ENCODE measurements at places on chromosomes 5 and 9.

DNA sequence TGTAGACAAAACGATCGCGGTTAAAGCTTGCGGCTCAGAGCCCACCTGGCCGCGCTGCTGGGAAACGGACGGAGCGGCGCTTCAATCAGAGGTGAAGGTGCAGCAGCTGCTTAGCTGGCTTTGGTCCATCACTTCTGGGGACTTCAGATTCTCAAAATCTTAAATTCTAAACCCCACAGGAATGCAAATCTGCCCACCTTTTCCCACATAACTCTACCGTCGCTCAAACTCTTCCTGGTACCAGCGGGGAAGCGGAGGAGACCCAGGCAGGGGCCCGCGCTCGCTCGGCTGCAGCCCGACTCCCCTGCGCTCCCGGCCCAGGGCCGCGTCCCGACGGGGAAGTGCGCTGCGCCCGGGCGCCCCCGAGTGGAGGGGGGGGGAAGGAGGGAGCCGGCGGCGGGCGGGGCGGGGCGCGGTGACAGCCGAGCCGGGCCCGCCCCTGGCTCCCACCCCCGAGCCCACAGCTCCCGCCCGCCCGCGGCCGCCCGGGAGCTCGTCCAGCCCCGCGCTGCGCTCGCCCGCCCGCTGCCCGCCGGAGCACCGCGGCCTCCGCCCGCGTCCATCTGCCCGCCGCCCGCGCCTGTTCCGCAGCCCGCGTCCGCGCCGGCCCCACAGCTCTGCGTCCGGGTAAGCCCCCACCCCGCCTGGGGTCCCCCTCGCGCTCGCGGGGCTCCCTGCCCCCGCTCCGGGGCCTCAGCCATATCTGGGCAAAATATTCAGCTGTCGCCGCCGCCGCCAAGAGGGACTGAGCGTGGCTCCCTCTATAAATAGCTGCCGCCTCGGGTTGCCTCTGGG, at the start of gene TMOD1:
TMOD1 (plus strand) TSS at position 490 of the 795 bp plus-strand sequence. CDS start 22,523 bp downstream, outside the sequence.
- peak; percentile 10 for DNase-seq

DNA sequence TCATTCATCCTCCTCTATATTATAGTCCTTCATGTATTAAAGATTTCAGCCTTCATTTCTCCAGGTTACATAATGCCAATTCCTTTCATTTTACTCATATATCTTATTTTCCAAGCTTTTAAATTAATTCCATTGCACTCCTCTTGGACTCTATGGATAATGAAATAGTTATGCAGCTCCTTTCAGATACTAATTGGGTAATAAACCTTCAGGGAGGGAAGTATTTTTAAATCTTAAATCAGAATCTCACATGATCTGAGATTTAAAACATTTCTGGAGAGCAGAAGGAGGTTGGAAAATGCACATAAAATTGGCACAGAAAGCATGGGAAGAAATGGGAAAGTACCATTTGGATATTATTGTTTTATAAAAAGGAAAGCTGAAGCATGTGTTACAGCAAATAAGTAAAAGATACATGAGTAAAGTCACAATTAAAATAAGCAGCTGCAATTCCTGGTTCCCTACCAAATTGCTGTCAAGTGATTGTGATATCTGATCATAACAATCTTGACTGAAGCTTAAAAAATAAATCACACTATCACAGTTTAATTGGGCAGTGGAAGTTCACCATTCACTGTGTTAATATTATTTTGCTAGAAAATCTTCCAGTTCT, 257.9 kb upstream of the NREP start:
- DNase-seq: no peak

DNA sequence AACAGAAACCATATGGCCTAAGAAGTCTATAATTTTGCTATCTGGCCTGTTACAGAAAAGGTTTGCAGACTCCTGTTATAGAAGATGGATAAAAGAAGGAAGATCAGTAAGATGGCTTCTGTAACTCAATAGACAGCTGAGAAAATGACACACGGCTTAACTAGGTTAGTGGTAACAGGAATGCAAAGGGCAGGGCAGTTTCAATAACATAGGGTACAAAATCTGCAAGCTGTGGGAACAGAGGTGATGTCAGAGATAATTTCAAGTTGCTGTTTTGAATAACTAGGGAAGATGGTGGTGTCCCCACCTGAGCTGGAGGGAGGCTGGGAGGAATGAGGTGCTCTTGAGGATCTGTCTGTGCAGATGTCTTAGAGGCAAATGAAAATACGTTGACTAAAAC, 106.5 kb downstream of the GLIS3 start:
- DNase-seq: no peak

DNA sequence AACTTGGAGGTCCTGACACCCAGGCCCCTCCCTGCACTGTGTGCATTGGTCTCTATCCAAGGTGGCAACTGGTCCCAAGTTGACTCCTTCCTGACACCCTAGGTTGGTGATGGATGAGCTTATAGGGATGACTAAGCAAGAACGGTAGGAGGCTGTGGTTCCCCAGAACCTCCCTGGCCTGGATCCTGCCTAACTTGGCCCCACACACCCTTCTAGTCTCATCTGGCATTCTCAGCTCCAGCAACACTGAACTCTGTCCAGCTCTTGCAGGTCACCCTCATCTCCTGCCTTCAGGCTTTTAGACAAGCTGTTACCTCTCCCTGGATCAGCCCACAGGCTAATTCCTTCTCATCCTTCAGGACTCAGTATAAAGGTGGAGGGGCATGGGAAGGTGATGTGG, 16.5 kb downstream of the AQP3 start:
- no peak for DNase-seq

GRCh38 chr9:84796404-84796803, 126.9 kb downstream of the NTRK2 start:
- no peak for DNase-seq

- DNase-seq: no peak
Measured at GRCh38 chr5:10499776-10500175, 58.1 kb downstream of the ROPN1L start.

DNA sequence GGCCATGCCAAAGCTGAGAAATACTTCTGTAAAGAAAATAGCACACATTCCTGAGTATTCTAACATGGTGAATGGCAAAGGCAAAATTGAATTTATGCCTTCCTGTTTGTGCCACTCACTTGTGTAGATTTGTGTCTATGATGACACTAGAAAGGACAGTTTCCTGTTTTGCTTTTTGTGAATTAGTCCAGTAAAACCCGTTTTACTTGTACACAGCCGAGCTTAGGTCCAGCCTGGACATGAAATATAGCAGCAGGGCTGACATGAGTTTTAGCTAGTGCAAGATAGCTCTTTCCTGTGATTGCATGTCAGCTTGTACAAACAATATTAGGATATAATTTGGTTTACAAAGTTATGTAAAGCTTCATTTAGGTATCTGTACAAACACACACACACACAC, 1891.7 kb upstream of the WWC1 start:
- no peak for DNase-seq

DNA sequence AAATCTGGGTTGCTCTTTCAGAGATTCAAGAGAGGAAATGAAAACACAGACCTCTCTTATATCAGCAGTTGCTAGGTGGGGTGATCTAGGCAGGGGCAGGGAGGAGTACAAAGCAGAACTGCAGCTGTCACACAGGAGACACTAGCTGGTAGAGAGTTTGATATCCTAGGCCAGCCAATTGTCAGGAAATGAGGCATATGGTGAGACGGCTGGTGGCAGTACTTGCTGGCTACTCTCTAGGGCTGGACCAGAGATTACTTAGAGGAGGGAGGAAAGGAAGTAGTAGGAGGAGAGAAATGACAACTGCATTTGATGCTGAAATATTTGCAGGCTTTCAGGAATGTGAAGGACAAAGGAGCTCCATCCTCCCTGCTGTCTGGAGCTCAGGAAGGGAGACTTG, 113.8 kb downstream of the TRIM32 start:
- DNase-seq: no peak

GRCh38 chr9:123338710-123339665, 17.0 kb upstream of the CRB2 start:
- DNase-seq: peak; percentile 49

DNA sequence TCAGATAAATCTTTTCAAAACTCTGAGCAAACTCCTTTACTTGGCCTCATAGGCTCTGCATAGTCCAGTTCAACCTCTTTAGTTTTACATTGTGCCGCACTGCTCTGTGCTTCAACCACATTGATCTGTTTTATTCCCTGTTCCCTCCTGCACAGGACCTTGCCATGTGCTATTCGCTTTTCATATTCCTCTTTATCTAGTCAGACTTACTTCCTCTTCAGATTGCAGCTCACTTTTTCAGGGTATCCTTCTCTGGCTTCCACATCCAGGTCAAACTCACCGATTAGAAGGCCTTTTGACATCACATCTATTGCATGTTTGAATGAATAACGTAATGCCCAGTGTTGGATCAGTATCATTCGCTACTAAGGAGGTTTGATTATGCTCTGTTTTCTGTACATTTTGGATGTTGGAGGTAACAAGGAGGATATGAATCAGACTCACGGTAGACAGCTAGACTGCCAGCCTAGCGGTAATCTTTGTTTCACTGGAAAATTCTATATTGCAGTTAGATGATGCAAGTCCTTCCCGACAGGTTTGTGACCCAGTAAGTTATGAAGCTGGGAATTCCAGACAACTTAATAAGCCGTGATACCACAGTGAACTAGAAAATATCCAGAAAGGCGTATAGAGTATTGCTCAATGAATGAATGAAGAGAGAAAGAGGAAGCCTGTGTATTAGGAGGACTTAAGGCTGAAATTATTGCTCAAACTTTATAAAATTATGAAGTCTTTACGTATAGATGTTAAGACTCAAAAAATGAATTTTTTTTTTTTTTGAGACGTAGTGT, 65.7 kb downstream of the IQGAP2 start:
- DNase-seq: no peak

- no peak for DNase-seq
Measured at GRCh38 chr5:104363567-104363966, 801.0 kb upstream of the NUDT12 start.

DNA sequence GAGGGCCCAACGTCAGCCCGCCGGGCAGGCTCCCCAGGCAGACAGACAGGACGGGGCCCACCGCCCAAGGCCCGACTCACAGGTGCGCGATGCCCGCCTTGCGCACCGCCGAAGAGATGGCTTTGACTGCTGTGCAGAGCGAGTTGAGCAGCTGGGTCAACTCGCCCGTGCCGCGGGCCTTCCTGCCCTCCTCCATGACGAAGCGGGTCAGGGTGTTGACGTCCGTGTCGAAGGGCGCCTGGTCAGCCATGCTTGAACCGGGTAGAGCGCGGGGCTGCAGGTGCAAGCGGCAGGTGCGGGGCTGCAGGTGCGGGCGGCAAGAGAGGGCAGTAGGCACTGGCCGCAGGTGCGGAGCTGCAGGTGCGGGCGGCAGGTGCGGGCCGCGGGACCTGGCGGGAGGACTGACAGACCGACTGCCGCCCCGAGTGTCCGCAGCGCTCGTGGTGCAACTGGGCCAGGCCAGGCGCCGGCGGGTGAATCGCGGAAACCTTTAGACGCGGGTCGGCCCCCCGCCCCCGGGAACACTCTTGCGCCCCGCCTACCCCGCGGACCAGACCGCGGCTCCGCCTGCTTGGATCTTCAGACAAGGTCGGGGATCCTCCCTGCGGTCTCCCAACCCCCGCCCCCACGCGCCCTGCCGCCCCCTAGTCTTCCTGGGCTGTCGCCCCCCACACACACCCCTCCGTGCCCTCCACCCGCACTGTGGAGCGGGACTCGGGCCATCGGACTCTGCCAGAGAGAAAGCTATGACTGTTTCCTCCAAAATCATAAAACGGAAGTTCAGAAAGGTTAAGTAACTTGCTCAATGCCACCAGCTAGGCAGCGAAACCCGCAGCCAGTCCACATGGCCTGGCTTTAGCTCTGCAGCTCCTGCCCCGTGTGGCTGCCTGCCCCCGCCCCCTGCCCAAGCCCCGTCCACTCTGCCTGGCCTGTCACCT, at the start of gene FBP1:
FBP1 (minus strand) TSS at position 458 of the 938 bp plus-strand sequence; CDS start at position 250, 208 bp downstream.
- DNase-seq: no peak

Data from stimulated activated CD8-positive, alpha-beta memory T cell treated with anti-CD3 and anti-CD28 coated beads, Interleukin-7, amount 100 ng/mL, for 24 hours (primary cell).